ENCODE measurements at places on chromosomes 7 and 10. TPM values are rescaled to one million over a fixed set of nuclear protein-coding genes. Genes with fewer than 3 reads are reported as not detected.

The CYP3A5 gene
- total RNA-seq = 0.16 TPM

GRCh38 chr7:42097752-42098151, 139.3 kb downstream of the GLI3 start:
- no peak for DNase-seq

DNA sequence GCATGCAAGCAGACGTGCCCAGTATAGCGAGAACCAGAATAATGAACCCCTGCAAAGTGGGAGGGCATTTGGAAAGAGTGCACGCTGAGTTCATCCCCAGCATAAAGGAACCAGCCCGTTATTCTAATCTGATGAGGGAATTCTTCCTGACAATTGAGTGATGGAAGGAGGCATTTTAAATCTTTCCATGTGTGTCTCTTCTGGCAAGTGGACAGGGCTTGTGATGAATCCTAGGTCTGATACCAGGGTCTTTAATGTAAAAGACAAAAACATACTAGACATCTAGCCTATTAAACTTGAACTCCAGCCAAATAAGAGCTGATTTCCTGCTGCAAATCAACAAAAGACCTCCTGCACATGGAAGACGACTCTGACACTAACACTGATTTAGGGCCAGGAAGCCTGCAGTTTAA, 301.2 kb downstream of the DPP6 start:
- DNase-seq = no peak

- no peak for DNase-seq
Observed at GRCh38 chr10:101952191-101952590, 103.8 kb downstream of the ARMH3 start.

GRCh38 chr7:41096917-41097316, 606.0 kb downstream of the INHBA start:
- DNase-seq = no peak

DNA sequence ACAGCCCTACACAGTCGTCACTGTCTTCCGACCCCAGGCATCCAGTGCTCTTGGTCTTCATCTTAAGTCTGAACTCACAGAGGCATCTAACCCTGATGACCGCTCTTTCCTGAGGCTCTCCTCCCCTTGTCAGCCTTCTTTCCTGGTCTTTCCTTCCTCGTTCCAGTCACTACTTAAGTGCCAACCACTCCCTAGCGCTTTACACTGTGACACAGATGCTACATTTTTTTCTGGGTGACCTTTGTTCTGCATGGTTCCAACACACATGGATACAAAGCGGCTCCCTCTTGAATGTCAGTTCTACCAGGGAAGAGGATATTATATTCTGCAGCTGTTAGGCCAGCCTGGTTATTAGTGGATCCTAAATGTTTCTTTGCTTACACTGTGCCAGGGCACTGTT, 12.7 kb downstream of the YWHAG start:
- no peak for DNase-seq

DNA sequence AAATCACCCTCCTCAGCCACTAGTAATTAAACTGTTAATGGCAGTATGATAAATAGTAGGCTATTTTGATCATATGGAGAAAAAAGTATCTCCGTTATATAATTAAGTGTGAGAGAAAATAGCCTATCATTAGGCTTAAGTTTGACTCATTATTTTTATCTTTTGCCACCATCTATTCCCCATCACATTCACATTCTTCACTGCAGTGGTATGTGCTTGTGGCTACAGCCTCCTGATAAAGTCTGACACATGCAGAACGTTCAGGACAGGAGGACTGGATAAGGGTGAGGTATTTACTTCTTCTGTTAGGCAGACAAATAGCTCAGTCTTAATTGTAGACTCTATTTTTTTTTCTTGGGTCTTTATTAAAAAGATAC, 5.8 kb downstream of the NEBL start:
- DNase-seq = no peak

- DNase-seq = no peak
Observed at GRCh38 chr10:80660736-80661135, 123.0 kb downstream of the SH2D4B start.

DNA sequence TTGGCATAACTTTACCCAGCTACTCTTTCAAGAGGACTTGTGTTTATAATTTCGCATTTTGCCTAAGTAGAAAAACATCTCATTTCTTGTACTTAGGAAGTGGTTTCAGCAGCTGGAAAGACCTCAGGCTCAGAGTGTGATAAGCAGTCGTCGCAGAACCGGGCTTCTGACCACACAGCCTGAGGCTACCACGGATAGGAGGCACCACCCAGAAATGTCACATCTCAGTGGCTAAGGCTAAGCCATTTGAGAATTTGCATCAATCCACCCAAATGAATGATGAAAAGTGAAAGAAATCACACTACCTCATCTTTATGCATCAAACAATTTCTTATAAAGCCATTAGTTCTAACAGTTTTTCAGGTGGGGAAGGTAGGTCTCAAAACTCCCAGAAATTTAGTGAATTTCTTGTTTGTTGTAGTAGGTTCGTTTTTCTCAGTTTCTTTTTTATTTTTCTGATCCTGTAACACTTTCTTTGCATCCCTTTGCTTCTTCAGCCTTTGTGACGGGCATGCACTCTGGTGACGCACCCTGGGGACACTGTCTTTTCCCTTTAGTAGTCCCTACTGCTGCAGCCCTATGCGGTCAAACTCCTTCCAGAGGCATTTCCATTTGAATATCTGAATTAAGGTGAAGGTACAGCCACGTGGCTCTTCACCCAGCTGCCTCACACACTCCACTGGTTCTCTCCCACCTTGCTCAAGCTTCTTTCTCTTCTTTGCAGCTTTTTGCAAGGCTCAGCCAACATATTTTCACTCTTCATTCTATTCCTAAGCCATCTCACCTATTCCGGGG, 68.5 kb downstream of the MAP3K8 start:
- no peak for DNase-seq

DNA sequence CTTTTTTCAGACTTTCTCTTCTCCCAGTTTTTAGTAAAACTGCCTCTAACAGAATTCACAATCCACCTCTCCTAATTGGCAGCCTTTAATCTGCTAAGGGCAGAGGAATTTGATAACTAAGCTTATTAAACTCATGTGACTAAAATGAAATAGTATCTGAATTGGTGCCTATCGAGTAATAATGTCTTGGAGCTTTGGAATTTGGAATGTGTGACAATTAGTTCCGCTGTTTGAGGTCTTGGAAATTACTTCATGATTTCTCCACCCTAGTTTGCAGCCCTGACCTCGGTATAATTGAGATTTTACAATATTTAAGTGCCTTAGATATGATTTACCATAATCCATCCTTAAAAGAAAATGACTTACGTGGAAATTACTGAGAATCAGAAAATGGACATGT, 190.4 kb upstream of the NEBL start:
- no peak for DNase-seq

The PLCE1 gene
- not detected for total RNA-seq

- no peak for DNase-seq
Observed at GRCh38 chr7:7090460-7090859, 91.9 kb upstream of the C1GALT1 start.

- DNase-seq = no peak
Observed at GRCh38 chr7:27183682-27184336, 1.2 kb downstream of the HOXA11 start.

DNA sequence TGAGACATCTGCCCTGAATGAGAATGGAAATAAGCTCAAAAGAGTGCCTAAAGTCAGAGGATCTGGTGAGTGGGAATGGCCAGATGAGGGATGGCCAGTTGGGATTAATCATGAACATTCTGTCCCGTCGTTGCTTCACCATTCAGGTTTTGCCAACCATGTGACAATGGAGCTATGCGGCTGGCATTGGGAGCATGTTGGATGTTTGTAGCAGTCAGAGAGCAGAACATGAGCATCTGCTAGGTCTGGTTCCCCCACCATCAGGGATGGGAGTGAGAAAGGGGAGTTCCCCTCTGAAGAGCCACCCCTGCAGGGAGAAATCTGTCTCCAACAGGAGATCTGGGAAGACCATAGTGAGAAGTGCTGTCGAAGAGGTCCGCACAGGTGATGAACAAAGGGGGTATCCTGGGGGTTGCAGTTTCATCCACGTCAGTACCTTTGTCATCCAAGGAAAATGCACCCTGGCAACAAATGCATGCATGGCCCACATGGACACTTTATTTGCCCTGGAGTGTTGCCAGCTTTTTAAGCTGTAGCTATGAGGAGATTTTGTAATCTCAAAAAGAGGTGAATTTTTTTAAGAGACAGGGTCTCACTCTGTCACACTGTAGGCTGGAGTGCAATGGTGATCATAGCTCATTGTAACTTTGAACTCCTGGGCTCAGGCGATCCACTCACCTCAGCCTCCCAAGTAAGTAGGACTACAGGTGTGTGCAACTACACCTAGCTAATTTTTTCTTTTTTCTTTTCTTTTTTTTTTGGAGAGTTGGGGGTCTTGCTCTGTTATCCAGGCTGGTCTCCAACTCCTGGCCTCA, 190.2 kb downstream of the CAMK1D start:
- DNase-seq = no peak

The STOX1 gene
- 0.47 TPM for total RNA-seq

The SPDYE1 gene
- total RNA-seq = not detected

DNA sequence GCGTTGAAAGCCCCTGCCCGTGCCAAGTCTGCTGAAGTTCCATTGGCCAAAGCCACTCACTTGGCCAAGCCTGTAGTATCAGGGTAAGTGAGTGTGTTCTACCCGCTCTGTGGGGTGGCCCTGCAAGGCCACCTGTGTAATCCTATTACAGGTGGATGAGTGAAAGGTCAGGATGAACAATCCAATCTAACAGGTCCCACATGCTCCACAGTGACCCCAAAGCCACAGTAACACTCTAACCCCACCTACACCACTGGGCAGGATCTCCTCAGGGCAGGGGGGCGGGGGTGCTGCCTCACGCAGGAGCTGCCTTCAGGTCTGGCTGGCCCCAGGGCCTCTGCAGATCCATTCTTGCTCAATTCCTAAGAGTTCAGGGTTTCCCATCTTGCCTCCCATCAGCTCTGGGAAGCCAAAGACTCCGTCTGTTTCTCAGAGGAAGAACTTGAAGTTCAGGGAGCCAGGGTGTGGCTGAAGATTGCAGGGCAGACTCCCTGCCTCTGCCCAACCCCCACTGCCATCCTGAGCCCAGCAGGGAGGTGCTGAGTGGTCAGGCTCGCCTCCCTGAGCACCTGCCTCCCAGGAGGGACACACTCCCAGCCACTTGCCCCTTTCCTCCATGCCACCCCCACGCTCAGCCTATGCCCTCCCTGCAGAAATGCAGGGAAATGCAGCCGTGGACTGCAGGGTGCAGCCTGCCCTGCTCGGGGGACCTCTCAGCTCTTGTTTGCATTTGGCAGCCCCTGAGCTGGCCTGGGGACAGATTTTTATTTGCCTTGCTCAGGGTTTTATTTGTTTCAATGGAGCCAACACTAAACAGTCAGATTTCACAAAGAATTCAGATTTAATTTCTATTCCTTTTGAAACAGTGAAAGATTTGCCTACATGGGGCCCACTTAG, 9.8 kb upstream of the COMTD1 start:
- no peak for DNase-seq

Measured in naive thymus-derived CD8-positive, alpha-beta T cell (primary cell).